ENCODE measurements at places on chromosomes 1 and 21.

DNA sequence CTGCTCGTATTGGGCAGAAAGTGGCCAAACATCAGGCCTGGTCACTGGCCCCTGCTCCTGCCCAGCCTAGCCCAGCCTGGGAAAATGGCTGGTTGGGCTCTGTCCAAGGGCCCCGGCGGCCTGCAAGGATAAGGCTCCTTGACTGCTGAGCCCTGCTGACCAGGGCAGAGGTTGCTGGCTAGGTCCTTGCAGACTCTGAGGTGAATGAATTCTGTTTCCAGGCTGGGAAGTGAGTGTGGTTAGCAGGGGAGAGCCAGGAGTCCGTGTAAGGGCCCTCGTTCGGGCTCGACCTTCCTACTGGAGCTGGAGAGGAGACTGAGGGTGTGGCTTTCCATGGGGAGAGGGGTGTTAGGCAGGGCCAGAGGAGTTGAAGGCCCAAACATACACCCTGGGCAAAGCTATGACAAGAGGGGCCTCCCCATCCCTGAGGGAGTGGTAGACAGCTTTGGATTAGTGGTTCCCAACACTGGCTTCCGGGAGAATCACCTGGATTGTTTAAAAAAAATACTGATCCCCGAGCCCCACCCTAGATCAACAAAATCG, 20.6 kb downstream of the CSF1 start:
- no peak for DNase-seq

DNA sequence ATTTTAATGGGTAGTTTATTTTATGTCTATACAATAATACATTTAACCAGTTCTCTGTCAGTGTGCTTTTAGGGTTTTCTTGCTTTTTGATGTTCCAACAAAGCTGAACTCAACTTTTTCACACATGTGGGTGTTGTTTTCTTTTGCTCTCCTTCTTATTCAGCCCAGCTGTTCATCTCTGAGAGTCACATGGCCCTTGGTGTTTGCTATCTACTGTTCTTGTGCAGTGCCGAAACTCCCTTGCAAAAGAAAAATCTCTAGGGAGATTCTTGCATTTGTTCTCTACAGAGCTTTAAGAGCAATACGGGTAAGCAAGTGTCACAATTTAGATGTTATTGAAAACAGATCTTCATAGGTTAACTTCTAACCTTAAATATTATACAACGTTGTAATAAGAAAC, 281.1 kb upstream of the CXADR start:
- no peak for DNase-seq

- DNase-seq = peak; percentile 55
Observed at GRCh38 chr1:172359491-172359999, 60.9 kb upstream of the C1orf105 start.

DNA sequence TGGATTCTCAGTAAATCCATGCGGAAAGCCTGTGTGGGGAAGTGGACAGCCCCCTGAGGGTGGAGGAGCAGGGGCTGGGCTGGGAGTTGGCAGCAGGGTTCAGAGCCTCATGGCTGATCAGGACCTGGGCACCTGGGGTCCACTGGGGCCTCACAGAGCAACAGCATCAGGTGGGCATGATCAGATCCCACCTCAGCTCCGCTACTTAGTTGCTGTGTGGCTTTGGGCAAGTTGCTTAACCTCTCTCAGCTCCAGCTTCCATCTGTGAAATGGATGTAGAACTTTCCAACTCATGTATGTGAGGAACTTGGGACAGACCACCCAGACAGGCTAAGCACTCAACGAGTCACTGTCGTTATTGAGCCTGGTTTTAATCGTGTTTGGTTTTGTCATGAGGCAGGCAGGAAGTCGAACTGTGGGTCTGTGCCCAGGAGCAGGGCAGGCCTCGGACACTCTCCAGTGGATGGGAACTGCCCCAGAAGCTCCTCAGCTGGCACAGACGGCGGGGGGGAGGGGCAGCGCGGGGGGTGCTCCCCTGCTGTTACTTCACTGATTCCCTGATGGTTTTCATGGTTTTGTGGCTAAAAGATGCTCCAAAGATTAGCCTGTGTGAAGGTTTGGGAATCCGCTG, 155.8 kb upstream of the TMEM51 start:
- DNase-seq = no peak
